ENCODE measurements at places on chromosomes 11 and 22.

- no peak for DNase-seq
Observed at GRCh38 chr11:128893578-128894285, 2.6 kb downstream of the KCNJ5 start.

DNA sequence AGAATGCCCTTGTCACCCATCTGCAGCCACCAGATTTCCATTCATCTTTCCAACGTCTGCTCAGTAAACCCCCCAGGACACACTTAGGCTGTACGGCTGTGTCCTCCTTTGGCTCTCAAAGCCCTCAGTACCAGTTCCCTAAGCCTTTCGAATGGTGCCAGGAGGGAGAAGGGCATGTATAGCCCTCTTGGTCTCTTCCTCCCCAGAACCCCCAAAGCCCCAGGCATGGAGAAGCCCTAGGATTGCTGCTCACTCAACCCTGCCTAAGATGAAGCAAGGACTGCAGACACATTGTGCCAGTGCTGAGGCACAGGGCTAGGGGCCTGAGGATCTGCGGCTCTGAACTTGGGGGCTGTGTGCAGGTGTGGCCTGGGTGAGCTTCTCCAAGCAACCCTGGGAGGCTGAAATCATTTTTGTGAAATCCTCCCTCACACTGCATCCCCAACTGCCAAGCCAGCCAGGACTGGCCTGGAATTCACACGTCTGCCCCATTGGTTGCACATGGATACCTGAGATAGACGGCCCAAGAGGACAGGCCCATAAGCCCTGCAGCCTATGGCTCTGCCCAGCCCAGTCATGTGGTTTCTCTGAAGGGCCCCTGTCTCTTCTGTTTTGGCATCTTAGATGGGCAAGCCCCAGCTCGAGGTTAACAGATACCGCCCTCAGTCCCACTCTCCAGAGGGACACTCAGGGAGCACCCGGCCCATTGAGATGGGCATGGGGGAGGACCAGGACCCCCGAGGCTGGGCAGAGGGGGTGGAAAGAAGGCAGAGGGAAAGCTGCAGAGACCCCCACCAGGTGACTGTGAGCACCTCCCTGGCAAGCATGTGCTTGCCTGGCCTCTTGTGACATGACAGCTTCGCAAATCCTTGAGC is 34.0 kb downstream of the KCNQ1OT1 start:
- no peak for DNase-seq

DNA sequence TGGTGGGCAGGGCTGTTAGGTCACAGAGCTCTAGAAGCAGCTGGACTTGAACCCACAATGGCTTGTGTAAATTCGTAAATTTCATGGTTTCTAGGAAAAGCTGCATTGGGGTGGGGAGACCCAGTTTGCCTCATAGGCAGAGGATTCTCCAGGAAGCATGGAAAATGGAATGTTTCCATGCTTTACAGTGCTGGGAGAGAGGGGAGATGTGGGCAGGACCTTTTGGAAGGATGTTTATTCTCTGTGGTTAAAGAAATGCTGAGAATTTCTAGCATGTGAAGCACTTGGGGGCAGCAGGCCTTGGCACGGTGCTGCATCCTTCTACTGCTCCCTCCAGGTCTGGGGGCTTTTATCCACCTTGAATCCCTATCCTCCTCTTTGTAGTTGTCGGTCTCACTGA is 46.3 kb downstream of the TRAF6 start:
- peak; percentile 60 for DNase-seq

- DNase-seq = no peak
Observed at GRCh38 chr11:130391711-130392110, 36.7 kb downstream of the ADAMTS8 start.

DNA sequence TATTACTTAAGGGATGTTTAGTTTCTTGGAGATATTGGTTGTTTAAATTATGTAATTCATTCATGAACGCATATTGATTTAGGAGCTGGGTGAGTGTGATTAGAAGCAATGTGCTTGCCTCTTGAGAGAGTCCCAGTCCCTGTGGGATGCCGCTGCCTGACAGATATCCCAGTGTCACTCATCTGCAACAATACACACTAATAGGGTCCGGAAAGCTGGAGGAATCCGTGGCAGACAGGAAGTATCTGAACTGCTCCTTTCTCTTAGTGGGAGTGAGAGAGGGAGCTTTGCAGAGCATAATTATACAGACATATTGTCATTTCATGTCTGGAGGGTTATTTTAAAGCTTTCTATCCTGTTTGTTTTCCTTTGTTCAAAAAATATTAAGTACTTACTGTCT is 17.4 kb downstream of the AMOTL1 start:
- no peak for DNase-seq

DNA sequence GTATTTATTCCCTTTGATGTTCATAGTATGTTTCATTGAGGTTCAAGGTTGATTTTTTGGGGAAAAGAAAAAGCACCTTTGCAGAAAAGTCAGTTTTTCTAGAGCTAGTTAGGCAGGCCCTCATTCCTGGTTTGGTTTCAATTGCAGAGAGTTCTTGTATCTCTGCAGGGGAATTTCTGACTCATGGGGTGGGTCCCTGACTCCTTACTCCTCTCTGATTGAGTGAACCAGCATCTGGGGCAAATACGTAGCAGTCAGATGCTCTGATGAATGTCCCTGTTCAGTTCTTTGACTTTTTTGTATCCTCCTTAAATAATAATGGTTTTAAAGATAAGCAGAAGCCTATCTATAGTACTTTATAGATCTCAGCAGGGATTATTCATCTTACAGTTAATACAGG is 7.7 kb upstream of the NCR3LG1 start:
- peak; percentile 82 for DNase-seq

- DNase-seq = peak; percentile 22
Observed at GRCh38 chr22:46897246-46897623, 134.8 kb downstream of the TBC1D22A start.

DNA sequence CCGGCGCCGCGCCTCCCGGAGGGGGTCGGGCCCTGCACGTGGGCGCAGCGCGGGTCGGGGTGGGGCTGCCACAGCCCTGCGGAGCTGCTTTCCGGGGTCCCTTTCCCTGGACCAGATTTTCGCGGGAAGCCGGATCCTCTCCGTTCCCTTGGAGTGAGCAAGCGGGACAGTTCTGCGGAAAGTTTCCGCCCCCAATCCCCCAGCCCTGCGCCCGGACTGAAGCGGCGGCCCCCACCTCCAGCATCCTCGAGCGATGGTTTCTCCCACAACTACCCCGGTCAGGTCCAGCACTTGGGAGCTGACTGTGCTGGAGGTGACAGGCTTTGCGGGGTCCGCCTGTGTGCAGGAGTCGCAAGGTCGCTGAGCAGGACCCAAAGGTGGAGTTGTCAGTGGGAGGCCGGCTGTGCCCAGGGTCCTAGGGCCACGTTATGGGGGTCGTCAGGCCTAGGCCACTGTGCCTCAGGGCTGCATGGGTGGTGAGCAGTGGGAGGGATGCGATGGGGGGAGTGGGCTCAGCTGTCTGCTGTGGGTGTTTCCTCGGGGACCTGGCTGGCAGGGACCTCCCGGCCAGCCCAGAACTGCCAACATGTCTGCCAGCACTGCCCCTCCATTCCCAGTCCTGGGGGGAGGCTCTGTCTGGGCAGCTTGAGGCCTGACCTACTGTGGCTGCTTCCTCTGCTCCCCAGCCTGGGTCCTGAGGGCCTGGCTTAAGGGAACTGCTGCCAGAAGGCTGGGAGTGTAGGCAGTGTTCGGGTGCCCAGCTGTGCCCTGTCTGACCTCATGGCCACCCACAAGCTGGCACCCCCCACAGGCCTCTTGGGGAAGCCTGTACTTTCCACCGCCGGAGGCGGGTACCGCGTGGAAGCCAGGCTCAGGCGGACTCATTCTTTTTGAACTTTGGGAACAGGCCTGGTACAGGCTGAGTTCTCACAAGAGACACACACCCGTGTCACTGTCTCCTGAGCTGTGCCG is 726 bp downstream of the ST3GAL4 start:
- DNase-seq = peak; percentile 60

GRCh38 chr22:20750461-20751184 is 23.3 kb upstream of the SERPIND1 start:
- peak; percentile 85 for DNase-seq

DNA sequence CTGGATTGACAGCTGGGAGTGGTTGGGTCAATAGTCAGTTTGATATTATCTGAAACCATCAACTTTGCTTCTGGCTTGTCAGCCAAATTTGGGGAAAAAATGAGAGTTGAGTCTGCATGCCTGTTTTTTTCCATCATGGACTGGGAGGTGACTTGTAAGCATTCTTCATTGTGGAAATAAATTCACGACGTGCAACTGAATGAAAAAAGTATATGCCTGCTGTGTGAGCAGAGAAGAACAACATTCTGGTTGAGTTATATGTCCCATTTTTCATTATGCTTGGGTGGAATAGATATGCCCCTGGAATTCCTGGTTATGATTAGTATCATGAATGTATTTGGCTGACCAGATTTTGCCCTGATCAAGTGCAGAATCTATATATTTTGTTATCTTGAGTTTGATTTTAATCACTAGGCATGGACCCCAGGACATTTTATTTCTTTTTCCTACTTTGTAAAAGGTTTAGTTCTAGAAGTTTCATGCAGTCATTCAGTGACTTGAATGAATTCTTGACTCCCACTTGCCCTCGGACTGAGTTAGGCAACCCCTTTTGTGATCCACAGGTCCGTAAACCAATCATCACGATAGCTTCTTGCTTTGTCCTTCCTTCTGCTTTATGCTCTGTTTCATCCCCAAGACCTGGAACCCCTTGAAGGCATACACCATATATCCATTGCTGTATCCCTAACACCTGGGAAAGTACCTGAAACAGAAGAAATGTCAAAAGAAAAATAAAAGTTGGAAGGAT is 205.8 kb downstream of the NAV2 start:
- DNase-seq = peak; percentile 67

GRCh38 chr11:113507341-113507740 is 32.1 kb upstream of the DRD2 start:
- no peak for DNase-seq

DNA sequence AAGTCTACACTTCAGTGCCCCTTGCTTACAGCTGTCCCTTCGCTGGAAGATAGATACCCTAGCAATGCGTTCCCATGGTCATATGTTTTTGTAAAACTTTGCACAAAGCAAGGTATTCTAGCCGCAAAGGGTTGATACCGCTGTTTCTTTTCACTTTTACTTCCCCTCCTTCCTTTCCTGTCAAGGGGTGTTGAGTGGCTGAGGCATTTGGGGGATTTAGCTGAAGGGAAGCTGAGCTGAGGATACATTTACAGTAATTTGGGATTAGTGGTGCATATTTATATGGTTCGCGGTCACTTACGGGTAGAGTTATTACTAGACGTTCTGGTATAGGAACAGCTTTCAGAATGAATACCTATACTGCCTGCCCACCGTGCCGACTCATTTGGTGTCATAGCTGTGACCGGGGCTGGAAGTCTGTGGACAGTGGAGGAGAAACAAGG is 86.9 kb upstream of the WNT11 start:
- no peak for DNase-seq

GRCh38 chr22:33635766-33636165 is 284.5 kb downstream of the LARGE1 start:
- no peak for DNase-seq

DNA sequence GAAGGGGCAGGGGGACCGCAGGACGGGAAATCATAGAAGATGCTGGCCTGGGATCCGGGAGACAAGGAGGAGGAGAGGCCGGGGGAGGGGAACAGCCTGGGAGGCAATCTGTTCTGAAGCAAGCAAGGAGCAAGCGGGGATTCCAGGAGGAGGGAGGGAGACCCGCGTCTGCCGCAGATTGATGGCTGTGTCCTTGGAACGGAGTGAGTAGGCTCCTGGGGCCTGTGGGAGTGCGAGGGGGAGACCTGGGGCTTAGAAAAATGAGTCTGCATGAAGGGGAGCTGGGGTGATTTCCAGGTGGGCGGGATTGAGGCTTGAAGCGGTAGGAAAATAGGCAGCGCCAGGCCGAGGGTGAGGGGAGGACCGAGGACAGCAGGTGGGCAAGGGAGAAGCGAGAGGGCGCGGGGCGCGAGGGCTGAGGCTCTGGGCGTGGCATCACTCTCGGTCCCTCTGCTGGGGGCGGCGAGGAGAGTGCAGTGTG is 1.6 kb upstream of the LRRC55 start:
- DNase-seq = no peak

GRCh38 chr11:96050435-96051182 is 126.7 kb upstream of the MTMR2 start:
- peak; percentile 16 for DNase-seq

- DNase-seq = no peak
Observed at GRCh38 chr11:11510939-11511338, 110.9 kb downstream of the GALNT18 start.

- DNase-seq = peak; percentile 67
Observed at GRCh38 chr11:67572747-67573419, 10.7 kb upstream of the GSTP1 start.

GRCh38 chr11:108338750-108339149 is 115.9 kb downstream of the ATM start:
- no peak for DNase-seq

GRCh38 chr22:19377565-19378343 is 53.8 kb downstream of the HIRA start:
- no peak for DNase-seq

DNA sequence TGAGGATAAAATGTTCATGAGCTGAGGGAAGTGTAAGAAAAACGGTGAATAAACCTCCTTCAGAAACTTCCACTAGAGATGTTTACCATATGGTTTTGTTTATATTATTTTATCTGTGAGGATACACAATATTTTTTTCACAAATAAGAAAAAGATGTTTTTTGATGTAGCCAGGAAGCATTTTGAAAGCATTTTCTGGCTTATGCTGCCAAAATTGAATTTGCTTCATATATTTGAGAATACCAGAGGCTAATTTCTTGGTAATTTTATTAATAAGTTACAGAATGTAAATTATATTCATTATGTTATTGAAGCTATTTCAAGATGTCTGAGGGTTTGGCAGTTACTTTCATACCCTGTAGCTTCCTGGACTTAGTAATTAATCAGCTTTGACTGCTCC is 686.6 kb downstream of the LUZP2 start:
- DNase-seq = no peak

GRCh38 chr22:20154602-20155187 is 3.8 kb upstream of the CCDC188 start:
- peak; percentile 42 for DNase-seq

DNA sequence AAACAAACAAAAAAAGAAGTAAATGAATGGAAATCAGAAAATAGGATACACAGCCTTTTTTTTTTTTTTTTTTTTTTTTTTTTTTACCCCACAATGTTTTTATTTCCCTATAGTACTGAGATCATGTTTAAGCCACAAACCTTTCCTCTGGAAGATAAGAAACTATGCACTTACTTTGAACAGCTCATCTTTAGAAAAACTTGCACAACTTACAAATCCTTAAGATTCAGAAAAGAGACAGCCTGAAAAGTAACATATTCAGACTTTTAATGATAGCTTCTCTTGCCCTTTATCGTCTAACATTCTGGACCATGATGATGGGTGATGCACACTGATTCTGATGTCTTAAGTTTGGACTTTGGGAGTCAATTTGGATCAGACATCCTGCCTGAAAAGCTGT is 80.3 kb downstream of the TNRC6B start:
- peak; percentile 8 for DNase-seq

GRCh38 chr22:42061041-42061440 is 9.6 kb downstream of the NAGA start:
- DNase-seq = no peak

- DNase-seq = peak; percentile 96
Observed at GRCh38 chr11:34655335-34656008, 34.6 kb downstream of the EHF start.

GRCh38 chr11:105632316-105632715 is 22.4 kb downstream of the GRIA4 start:
- no peak for DNase-seq

All from ELR (cell line).